ENCODE measurements at places on chromosomes 1 and 21.

DNA sequence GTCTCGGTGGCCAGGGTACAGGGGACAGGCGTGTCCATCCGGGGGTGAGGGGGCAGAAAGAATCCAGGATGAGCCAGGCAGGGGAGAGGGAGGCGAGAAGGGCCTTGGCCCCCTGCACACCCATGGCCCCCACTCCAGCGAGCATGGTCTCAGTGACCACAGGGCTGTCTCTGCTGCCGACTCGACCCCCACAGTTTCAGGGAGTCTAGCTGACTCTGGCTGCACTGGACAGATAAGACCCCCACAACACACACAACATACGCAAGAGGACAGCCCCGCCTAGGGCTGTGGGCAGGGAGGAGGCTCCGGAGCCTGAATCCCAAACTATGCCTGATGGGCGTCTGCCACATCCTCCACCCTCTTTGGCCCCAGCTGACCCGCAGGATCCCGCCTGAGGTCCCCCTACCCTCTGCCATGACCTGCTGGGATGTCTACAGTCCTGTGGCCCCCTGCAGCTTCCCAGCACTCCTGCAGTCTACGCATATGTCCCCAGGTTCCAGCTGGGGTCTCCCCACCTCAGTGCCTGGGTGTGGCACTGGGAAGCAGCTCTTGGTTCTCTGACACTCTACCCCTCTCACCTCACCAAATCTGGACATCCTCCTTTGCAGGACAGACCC is 22.0 kb downstream of the WNT9A start:
- DNase-seq = no peak

- DNase-seq = no peak
Measured at GRCh38 chr1:181135437-181135731, 46.9 kb downstream of the IER5 start.

DNA sequence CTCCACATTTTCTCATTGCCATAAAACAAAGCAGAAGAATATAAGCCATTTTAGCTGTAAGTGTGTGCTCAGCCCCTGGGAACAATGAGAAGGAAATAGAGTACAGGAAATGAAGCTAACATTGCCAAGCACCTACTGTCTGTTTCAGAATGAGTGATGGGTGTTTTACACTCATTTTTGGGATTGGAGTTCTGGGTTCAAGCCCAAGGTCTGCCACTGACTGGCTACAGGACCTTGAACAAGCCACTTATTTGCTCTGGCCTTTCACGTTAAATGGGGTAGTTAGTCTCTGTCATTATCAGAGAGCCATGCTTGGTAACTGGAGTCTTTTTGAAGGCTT is 80.7 kb upstream of the KAZN start:
- no peak for DNase-seq

GRCh38 chr1:156128308-156128653 is 13.8 kb downstream of the LMNA start:
- no peak for DNase-seq

DNA sequence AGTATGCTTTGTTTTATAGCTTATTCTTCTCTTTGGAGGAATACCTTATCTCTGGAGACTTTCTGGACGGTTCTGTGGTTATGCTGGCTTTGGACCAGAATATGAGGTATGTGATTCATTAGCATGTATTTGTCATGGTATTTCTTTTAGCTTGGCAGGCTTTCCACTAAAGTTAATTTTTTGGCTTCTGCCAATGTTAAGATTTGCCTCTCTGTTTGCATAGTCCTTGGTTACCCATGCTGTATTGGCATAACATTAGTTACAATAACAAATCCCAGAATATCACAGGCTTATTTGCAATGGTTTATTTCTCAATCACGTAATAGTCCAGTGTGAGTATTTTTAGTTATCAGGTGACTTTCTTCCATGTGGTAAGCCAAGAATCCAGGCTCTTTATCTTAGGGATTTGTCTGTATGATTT is 9.7 kb downstream of the ZMPSTE24 start:
- no peak for DNase-seq

DNA sequence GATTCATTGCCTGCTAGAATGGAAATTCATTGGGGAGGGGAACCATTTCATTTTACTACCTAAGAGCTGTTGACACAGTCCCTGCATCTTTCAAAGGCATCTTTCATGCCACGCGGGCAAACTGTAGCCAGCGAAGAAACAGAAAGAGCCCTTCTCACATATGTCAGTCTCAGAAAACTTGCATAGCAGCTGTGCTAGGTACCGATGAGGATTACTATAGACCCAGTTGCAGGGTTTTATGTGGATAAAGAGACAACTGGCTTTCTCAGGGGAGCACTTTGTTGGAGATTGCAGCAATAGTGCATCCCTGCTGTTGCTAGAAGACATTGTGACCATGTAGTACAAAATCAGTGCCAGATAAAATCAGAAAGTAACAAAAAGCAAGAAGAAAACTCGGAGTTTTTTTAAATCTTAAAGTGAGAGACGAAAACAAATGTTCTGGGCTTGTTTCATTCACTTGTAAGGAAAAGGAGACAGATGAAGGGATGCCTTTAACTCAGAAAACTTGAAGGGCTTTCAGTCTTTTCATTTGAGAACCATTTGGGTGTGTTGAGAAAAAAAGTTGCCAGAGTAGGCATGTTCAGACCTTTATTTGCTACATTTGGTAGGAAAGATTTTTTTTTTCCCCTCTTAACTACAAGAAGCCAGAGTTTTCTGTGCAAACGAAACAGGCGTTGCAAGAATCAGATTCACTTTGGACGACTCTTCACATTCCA is 804.1 kb downstream of the USP25 start:
- DNase-seq = no peak

DNA sequence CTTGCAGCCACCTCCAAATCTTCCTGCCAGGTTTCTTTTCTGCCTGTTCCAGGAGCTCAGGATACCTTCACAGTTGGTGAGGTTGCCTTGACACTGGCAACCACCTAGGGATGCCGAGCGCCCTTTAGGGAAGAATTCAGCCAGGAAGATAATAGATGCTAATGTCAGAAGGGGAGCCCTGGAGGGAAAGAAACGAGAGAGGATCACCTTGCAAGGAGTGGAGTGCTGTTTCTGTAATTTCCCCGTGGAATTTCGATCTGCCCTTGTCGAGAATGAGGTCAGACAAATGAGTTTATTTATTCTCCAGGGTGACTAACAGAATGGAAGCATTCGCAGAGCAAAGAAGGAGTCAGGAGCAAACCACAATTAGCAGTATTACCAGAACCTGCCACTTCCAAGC is 315.8 kb upstream of the KAZN start:
- DNase-seq = no peak
